ENCODE measurements at places on chromosomes 13 and 19.

GRCh38 chr13:27928805-27929753 is 9.3 kb downstream of the PDX1 start:
- DNase-seq, result no peak

- no peak for DNase-seq
These were observed 10.9 kb downstream of the SETDB2 start for GRCh38 chr13:49455007-49455398.

DNA sequence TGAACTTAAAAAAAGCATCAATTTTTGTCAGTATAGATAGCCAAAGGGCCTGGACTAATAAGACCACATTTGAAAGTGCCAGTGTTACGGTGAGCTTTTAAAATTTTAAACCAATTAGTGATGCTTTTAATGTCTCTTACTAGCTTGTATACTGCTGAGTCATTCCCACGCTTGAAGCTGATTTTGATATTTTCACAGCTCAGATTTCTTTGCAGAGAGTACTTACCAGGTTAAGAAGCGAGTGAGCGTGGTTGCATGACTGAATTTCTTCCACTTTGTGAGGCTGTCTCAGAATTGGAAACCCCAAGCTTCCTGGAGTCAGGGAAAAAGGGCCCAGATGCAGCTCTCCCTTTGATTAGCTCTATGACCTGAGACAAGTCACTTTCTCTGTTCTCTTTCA is 74.5 kb upstream of the NBEA start:
- no peak for DNase-seq

DNA sequence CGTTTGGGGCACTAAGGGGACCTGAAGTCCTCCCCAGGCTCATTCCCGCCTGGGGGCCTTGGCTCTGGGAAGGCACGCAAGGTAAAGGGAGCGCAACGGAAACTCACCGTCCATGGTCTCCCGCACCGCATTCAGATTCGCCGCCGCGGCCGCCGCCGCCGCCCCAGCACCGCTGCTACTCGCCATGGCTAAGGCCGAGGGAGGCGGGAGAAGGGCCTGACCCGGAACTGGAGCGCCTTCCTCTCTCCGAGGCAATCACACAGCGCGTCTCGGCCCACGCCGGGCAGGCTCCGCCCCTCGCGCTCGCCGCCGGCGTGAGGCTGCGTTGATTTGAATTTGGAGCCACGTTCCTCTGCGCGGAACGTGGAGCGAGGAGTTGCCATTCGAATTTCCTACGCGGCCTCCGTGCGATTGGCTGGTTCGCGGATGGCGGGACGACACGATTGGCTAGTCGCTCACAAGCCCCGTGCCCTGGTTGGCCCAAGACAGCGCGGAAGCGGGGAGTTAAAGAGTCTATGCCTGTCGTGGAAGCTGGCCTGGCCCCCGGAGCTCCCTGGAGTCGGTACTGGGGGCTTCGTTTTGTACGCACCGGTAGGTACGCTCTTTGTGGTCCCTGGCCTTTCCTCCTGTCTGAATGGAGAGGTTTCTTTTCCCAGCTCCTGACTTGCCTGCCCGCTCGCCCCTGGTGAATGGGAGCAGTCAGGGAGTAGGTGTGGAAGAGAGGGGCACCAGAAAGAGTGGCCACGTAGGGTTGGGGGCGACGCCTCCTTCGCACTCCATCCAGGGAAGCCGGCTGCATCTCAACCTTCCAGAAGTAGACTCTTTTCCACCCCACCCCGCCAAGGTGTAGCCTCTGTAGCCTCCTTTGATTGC is at the start of the genes BORA and MZT1:
TSS of gene BORA (plus strand) at position 507 of the 873 bp plus-strand sequence. CDS start 1,018 bp downstream, outside the sequence.
TSS of gene MZT1 (minus strand) at position 213 of the 873 bp plus-strand sequence. CDS start at position 186, 27 bp downstream.
- DNase-seq, result peak; percentile 68

- DNase-seq, result no peak
These were observed 88.4 kb upstream of the ZNF492 start for GRCh38 chr19:22545751-22546150.

- no peak for DNase-seq
These were observed at the start of gene NRTN for GRCh38 chr19:5804516-5805461. NRTN (plus strand) TSS chr19:5805067; CDS start chr19:5824166, 19,099 bp downstream.

GRCh38 chr19:42293540-42293939 is 8.4 kb upstream of the PRR19 start:
- no peak for DNase-seq

GRCh38 chr13:102956449-102956848 is 109.8 kb downstream of the SLC10A2 start:
- no peak for DNase-seq

DNA sequence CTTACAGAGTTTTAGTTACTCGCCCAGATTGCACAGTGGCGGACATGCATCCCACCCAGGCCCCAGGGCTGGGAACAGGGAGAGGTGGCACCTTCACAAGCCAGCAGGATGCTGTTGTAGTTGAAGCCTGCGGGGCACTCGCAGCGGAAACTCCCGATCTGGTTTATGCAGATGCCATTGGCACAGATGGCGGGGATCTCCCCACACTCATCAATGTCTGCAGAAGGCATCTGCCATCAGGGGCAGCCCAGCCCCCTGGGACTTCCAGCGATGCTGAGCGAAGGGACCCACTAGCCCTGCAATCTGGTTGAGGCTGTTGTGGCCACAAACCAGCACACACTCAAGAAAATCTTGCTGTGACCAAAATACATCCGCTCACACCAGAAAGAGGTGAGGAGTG is 44.6 kb downstream of the CCL25 start:
- DNase-seq, result no peak

- no peak for DNase-seq
These were observed 60.7 kb downstream of the ZAR1L start for GRCh38 chr13:32254416-32254815.

DNA sequence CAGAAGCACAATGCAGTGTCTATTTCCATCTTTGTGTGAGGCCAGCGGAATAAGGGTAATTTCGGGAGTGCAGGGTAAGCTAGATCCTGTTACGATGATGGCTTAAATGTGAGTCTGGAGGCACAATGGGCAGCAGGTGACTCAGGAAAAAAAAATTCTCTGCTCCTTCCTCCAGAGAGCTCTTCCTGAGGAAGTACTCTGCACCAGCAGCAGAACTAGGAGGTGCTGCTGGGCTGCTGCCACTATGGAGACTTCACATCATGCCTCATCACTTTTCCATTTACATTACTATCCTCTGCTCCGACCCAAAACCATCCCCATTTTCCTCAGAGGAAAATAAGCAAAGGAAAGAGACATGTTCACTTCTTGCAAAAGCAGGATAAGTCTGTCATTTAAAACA is 282.0 kb downstream of the DNAJC15 start:
- no peak for DNase-seq

DNA sequence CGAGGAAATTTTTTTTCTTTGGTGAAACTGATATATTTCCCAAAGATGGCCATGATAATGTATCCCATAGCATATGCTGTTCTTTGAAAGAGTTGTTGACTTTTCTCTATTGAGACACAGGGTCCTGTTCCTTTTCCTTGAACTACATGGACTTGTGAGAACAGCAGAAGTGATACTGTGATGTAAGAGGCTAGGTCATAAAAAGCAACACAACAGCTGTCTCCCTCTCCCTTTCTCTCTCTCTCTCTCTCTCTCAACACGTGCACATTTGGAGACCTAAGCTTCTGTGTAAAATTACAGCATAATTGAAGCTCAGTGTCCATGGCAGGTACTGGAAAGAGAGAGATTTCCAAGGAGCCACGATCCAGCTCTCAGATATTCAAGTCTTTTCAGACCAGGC is 1712.4 kb downstream of the EFNB2 start:
- DNase-seq, result no peak

GRCh38 chr13:63902141-63902540 is 2486.5 kb upstream of the PCDH20 start:
- DNase-seq, result no peak

DNA sequence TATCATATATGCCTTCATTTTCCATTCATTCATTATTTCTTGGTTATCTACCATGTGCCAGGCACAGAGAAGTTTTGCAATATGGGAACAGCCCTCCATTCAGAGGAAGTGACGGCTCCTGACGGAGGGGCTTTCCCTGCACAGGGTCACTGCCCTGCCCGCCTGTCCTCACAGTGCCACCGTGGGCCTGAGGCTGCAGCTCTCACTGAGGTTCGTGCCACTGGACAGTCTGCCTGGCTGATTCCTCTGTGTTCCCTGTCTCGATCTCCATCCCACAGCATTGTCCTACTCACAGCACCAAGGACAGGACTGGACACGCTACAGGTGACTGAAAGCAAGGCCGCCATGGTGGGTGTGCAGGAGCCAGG is 92.7 kb downstream of the TSHZ3 start:
- no peak for DNase-seq

GRCh38 chr13:95146486-95146885 is 154.8 kb downstream of the ABCC4 start:
- no peak for DNase-seq

DNA sequence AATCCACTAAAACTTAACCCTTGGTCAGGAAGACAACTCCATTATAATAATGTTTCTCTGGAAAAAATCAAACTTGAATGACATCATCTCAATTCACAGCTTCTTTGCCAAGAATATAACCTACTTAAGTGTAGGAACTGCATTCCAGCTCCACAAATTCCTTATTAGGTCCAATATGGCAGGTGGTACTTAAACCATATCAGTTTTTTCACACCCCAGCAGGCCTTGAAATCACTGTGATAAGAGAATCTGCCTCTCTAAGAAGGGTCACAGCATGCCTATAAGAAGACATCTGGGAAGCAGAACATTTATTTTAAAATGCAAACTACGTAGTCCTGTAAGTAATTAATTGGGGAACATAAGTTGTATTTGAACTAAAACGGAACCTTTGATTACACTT is 687.8 kb downstream of the DIAPH3 start:
- DNase-seq, result no peak

DNA sequence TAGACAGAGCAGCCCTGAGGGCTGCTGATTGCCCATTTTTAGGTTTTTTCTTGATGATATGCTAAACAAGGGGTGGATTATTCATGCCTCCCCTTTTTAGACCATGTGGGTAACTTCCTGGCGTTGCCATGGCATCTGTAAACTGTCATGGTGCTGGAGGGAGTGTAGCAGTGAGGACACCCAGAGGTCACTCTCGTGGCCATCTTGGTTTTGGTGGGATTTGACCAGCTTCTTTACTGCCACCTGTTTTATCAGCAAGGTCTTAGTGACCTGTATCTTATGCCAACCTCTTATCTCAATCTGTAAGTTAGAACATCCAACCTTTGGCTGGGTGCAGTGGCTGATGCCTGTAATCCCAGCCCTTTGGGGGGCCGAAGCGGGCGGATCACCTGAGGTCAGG is 148.0 kb downstream of the PTPRS start:
- DNase-seq, result no peak

DNA sequence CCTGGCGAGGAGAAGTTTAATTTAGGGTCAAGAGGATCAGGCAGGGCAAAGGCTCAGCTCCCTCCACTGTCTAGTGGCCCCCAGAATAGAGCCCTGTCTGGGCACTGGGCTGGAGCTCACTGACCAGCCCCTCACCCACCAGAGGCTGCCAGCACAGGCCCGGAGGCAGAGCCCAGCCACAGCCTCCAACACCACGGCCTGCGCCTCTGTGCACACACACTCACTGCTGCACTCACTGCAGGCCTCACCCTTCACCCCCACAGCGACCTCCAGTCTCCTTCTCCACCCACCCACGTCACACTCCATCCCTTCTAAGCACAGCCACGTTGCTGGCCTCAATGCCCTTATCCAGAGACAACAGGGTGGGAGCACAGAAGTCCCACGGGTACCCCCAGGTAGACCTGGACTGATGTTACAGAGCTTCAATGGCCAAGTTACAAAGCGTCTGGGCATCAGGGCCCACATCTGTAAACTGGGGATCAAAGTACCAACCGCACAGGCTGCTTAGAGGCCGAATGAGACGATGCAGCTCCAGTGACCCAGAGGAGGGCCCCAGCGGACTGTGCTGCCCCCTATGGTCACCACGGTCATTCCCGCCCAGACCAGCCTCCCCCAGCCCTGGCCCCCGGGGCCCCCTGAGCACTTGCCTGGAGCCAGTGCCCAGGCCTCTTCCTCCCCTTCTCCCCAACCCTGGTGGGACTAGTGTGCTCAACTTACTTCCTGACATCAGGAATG is 4.5 kb upstream of the PRKD2 start:
- DNase-seq, result no peak

- DNase-seq, result no peak
These were observed 12.0 kb downstream of the KHSRP start for GRCh38 chr19:6412447-6413091.

- no peak for DNase-seq
These were observed 302.4 kb downstream of the PCDH20 start for GRCh38 chr13:61113140-61113658.

DNA sequence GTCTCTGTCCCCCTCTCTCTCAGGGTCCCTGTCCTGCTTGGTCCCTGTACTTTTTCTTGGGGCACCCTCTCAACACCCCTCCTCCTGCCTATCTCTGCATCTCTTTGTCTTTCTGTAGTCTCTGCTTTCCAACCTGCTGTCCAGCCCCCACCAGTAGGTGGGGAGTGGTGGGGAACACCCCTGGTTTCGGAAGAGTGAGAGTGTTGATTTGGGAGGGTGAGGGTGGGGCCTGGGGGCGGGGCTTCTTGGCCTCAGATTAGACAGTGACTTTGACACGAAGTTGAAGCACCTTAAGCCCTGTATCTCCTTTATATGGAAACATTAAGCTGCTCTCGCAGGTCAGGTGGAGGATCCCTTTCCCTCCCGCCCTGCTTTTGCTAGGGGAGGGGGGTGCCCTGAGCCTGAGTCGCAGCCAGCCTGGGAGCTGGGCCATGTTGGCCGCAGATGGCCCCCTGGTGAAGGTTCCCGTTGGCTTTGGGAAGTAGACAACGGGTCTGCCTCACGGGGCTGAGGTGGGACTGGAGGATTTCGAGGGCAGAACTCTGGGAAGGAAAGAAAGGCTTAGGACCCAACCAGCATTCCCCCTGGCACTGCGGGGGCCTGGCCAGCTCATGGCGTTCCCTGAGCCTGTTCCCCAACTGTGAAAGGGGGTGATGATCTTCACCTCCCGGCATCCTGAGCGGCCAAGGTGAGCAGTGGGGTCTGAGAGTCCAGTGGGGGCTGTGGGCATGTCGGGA is at the start of gene KCNJ14:
TSS of gene KCNJ14 (plus strand) at position 404 of the 737 bp plus-strand sequence. CDS start 6,151 bp downstream, outside the sequence.
- DNase-seq, result no peak

DNA sequence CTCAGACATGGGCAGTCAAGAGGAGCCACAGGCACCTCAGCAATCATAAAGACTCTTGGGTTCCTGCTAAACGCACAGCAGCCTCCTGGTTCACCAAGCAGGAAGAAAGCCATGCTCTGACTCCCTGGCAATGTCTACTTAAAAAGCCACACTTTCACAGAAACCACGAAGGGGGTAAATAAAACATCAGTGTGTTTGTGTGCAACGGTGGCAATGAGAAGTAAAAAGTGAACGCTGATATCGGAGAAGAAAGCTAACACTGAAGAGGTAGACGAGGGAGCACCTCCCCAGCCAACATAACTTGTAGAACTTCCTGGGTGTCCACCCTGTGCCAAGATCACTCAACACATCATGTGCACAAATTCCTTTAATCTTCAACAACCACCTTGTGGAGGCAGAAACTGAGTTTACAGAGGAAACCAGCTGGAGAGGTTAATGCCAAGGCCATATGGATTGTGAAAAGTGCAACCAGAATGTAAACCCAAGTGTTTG is 30.2 kb downstream of the HSPH1 start:
- DNase-seq, result no peak

- DNase-seq, result no peak
These were observed 2.5 kb downstream of the ATP4B start for GRCh38 chr13:113655346-113656002.
